ENCODE measurements at places on chromosomes 1 and 21.

DNA sequence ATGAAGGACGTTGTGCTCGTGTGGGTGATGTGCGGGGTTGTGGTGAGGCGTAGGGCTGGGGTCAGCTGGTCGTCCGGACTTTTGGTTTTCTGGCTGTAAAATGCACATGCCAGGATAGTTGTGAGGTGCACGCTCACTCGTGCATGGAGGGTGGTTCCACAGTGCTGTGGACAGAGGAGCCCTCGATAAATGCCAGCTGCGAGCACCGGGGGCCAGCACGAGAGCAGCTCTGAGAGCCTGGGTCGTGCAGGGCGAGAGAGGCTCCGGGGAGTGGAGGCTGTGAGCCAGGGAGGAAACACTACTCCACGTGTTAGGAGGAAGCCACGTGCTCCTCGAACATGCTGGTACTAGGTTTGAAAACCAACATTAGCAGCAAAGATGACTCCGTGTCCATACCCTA is 39.4 kb downstream of the COL18A1 start:
- no peak for DNase-seq

- DNase-seq: no peak
Measured at GRCh38 chr1:226957714-226958113, 17.6 kb downstream of the COQ8A start.

GRCh38 chr1:154190550-154190949 is 1.4 kb downstream of the TPM3 start:
- no peak for DNase-seq

GRCh38 chr1:217253985-217254384 is 376.9 kb downstream of the GPATCH2 start:
- DNase-seq: no peak

- no peak for DNase-seq
Measured at GRCh38 chr21:44527983-44528633, 11.9 kb downstream of the KRTAP10-1 start.

GRCh38 chr1:4010814-4011605 is 110.9 kb upstream of the C1orf174 start:
- DNase-seq: no peak

DNA sequence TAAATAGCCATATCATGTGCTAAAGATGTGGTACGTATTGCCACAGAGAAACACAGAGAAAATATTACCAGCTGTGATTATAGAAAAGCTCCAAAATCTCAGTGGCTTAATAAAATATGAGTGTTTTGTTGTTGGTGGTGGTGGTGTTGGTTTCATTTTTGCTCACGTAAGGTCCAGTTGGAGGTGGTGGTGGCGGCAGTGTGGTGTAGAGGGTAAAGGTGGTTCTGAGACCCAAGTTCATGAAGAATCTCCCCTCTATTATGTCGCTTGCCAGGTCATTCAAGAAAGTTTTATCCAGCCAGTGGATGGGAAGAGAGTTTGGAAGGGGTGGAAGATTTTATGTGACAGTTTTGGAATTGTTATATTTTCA is 217.6 kb upstream of the SAMSN1 start:
- DNase-seq: no peak

DNA sequence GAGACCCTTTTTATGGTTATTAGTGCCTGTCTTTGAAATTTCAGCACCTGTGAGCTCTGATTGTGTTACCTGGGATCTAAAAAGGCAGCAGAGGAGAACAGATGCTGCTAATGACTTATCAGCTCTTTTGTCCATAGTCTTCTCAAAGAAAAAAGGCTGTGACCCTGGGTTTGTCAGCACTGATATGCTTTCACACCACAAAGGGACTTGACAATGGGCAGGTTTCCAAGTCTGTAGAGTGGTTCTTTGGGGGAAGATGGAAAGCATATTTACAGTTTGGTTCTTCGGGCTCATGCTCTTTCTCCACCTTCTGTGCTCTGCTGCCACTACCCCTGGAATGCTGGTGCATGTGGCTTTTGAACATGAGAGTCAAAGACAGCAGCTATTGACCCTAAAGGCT is 32.0 kb downstream of the DNAJC6 start:
- no peak for DNase-seq

DNA sequence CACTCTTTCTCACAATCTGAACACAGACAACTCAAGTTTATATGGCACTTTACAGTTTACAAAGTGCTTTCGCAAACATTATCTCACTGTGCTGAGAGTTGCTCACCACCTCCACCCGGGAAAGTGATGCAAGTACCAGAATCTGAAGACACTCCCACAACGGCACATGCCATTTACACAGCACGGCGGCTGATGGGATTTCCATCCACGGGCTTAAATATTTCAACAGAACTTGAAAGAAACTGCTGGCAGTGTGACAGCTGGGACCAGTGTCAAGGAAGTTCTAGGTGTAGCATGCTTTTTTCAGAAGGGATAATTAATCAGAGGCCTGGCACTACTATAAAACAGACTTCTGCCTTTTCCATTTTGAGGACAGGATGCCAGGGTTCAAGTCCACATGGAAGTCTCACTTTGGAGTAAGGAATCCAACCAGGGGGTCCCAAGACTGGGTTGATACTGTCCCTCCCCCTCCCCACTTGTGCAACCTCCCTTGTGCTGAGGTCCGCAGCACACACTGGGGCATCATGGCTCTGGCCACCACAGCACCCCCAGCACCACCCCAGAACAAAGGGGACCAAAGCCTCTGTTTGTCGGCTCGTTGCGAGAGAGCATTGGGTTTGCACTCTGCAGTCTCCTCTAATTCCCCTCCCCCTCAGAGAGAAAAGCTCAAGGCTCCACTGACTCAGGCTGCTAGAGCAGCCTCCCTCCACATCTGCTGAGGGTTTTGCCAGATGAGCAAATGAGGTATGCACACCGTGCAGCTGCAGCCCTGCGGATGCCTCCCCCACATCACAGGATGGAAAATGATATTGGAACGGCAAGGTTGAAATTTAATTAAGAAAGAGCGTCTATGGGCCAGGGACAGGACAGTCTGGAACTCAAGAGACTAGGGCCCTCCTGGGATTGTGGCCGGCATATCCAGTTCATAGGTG is 154.9 kb downstream of the TGFBR3 start:
- peak; percentile 44 for DNase-seq

DNA sequence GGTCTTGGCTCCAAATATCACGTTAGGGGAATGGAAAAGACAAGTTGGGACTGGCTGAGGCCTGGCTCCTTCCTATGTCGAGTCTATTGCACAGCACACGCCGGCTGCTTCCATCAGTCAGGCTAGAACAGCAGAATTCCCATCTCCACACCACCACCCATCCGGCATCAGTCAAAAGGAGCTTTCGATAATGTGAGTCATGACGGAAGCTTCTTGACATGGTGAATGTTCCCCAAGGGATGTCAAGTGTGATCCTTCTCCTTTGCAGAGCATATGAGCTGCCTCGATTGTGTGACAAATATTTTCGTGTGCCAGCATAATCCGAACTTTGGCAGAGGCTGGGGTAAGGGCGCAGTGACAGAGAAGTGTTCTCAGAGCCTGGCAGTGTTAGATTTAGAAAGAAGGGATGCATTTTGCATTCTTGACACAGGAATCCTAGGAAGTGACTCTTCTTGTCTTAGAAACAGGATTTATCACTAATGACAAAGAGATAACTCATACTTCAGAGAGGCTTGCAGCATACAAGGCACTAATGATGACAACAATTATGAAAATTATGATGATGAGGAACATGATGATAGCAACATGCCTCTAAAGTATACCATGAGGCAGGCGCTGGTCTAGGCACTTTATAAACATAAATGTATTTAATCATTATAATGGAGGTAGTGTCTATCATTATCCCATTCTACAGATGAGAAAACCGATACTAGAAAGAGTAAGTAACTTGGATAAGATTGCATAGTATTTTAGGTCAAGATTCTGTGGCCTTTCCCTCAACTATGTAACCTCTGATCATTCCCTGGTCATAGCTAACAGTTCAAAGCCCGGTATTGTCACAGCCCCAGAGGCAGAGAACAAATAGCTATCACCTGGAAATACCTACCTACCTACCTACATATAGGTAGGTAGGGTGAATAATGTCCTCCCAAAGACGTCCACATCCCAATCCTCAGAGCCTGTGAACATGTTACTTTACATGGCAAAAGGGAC is 135.0 kb downstream of the KCNJ6 start:
- DNase-seq: no peak

GRCh38 chr1:150092180-150092791 is 24.7 kb downstream of the VPS45 start:
- DNase-seq: no peak

GRCh38 chr1:207454046-207454964 is at the start of gene CR2:
Gene CR2 (plus strand): TSS chr1:207454328. CDS start chr1:207454419, 91 bp downstream.
- peak; percentile 58 for DNase-seq

- DNase-seq: no peak
Measured at GRCh38 chr1:115692224-115692623, 50.5 kb downstream of the VANGL1 start.

DNA sequence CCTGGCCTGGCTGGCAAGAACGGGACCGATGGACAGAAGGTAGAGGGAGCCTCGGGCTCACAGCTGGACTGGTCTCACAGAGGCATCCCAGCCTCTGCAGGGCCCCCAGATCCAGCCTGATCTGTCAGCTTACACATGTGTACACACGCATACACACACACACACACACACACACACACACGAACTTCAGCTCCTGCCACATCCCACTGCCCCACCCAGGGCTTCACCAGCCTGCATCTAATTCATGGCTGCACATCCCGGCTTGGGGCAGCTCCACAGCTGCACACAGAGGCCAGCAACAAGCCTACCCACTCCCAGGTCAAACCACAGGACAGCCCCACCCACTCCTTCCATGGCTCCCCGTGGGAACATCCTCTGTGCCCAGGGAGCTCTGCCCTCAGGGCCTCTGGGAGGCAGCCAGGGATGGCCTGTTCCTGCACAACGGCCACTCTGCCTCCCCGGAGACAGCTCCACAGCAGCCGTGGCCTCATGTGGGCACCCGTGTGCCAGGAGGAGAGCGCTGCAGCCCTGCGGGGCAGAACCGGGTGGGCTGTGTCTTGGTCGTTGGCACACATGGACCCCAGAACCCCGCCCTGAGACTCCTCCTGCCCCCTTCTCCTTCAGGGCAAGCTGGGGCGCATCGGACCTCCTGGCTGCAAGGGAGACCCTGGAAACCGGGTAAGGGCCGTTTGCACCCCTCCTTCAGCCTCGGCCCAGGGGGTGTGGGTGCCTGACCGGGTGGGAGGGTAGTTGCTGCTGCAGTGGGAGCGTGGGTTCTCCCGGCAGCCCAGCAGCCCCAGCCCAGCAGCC is 19.1 kb downstream of the COL6A2 start:
- DNase-seq: no peak

DNA sequence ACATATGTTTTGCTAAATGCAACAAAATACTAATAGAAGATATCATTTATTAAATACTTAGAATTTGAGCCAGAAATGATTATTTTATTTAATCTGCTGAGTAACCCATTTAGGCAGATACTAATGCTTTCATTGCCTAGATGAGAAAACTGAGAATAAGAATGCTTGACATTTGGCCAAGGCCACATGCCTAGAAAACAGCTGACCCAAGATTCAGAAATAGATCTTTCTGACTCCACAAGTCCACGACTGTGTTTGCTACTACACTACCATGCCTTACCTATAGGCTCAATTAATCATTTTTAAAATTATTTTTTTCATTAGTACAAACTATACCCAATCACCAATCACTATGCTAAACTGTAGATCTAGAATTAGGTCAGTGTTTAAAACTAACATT is 129.7 kb downstream of the ATP1B1 start:
- no peak for DNase-seq

- DNase-seq: no peak
Measured at GRCh38 chr1:35931446-35932157, 697 bp downstream of the AGO3 start.

DNA sequence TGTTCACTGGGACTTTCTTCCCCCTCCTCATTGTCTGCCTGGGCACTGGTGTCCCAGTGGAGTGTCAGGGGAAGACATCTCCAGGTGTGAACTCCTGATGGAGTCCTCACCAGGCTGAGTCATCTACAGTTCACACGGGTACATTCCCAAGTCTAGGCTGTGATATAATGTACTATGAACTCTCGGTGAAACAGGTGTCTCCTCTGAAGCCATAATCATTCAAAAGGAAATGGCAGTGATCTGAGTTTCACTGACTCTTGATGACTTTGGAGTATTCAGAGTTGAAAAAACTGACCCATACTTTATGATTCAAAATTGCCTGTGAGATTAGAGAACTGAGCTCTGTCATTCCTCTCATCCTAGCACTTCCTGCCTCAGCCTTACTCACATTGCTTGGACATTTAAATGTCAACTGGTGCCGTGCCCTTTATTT is 9.1 kb downstream of the LAMC2 start:
- no peak for DNase-seq

DNA sequence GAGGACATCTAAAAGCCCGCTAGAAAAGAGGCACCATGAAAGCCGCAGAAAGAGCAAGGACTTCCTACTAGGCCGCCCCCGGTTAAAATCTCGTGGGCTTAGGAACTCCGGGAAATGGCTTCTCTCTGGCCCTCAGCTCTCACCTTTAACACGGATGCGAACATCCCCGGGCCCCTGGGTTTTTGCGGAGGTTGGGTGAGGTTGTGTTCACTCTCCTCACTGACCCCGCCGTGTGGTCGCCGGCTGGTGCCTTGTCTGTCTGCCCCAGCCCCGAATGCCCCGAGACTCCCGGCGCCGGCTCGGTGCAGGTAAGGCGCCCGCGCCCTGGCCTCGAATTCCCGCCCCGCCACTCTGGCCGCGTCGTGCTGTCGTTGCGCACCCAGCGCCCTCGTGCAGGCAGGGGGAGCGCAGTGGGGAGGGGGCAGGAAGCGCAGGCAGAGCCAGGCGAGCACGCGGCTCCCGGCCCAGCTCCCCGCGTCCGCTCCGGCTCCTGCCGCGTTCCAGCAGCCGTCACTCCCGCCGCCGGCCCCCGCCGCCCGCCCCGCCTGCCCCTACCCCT is at the start of gene SHISAL2A:
TSS of gene SHISAL2A (plus strand) at position 437 of the 559 bp plus-strand sequence. CDS start 326 bp downstream, outside the sequence.
- DNase-seq: peak; percentile 68

DNA sequence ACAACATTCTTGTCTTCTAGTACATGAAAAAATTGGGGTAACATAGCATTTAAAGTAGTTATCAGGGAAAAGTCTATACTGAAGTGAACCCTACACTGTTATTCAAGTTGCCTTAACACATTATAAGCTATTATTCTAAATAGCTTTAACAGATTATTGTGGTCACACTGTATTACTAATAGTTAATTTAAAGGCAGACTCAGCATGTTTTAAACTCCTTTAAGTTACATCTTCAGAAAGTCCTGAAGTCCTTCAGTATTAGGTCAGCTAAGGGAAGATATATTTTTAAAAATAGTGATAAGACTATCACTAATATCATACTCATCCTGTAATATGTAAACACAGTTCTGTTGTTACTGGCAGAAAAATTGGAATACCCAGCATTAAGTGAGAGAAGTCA is 67.4 kb downstream of the GPR137B start:
- DNase-seq: no peak

- DNase-seq: no peak
Measured at GRCh38 chr1:114803001-114803400, 22.5 kb upstream of the SIKE1 start.

Data from activated naive CD4-positive, alpha-beta T cell treated with Interleukin-2 at 50 U/mL for 16 hours (primary cell).